Stimulated activated CD8-positive, alpha-beta memory T cell treated with anti-CD3 and anti-CD28 coated beads, Interleukin-15, amount 100 ng/mL, for 48 hours (primary cell): ENCODE measurements at places on chromosomes 4 and X.

DNA sequence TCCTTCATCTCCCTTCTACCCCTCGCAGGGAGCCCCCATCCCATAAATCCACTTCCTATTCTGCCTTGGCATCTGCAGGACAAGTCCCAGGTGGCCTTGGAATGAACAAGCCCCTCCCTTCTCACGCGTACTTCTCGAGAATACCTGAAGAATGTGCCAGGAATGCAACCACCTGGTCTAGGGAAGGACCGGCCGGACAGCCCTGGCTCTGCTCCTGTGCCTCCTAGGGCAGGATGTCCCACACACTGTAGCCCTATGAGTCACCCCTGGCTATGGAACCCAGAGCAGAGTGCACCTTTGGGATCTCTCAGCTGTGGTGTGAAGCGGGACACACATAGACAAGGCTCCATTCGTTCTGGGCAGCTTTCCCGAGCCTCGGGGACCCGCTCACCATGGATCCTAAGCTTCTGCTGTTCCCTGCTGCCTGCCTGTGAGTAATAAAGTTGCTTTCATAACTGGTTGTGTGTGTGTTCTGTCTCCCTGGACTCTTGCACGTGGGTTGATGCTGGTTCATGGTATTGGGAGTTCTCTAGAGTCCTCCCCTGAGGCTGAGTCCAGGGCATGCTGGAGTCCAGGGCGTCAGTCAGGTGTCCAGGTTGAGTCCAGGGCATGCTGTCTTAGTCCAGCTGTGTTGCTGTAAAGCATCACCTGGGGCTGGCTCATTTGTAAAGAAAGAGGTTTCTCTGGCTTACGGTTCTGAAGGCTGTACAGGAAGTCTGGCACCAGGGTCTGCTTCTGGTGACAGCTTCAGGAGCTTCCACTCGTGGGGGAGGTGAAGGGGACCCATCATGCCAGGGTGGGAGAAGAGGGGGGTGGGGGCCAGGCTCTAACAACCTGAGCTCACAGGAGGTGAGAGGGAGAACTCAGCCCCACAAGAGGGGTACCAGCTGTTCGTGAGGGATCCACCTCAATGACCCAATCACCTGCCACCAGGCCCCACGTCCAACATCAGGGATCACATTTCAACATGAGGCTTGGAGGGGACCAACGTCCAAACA, 7.4 kb upstream of the PDE6B start:
- no peak for DNase-seq

DNA sequence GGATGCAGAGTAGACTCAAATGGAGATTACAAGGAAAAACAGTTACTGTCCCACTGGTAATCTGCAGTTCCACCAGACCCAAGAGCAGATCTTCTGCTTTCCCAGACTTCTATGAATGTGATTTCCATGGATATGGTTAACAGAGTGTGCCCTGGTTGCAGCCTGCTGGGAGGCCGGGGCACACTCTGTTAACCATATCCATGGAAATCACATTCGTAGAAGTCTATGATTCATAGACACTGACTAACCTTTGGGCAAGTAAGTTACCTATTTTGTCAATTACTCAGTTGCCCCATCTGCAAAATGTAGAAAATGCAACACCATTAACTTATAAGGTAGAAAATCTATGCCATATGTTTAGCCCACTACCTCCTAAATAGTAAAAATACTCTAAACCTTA, 443.1 kb upstream of the PITX2 start:
- no peak for DNase-seq

DNA sequence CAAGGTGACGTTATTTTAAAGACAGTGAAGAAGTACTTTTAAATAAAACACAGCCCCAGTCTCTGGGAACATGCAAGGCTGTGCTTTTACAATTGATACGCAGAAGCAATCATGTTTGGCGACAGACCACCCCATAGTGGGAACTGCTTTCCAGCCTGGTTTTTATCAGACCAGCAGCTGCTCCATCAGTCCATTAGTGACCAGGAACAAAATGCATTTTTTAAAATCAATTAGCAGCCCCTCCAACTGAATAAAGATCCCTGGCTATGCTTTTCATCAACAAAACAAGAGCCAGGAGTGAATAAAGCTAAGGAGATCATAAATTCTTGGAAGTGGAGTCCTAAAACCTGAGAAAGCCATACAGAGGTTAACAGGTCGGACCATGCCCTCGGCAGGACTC, 153.0 kb upstream of the TENM3 start:
- no peak for DNase-seq

GRCh38 chrX:56366901-56367300, 134.7 kb downstream of the KLF8 start:
- no peak for DNase-seq

DNA sequence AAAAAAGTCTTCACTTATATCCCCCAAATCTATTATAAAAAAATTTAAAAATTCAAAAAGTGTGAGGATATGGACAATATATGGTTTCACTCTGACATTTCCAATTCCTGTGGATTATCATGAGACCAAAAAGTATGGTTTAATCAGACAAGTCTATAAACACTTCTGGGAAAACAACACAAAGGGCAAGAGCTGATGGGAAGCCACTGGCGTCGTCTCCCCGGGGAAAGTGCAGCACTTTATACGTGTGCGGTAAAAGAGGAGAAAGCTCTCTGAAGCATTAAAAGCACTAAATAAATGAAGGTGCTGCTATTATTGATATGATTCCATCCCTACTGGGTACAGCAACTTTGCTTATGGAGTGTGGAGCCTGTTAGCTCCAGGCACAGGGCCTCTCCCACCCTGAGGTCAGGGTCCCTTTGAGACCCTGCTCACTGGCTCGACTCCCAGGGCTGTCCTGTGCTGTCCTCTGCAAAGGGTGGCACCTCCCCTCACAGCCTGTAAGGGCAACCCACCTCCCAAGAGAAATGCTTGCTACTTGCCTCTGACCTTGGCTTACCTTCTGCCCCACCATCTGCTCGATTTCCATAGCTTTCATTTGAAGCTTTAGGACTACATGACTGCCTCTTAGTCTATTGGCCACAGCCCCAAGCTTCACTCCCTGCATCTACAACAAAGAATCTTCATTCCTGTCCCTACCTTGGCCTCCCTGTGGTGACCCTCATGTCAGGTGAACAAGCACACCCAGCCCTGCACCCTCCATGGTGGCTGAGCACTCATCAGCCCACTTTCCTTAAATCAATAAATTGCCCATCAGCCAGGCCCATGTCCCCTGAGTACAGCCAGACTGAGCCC, 248.6 kb downstream of the HNRNPD start:
- no peak for DNase-seq

GRCh38 chr4:137180349-137180748, 351.9 kb downstream of the PCDH18 start:
- DNase-seq: no peak

GRCh38 chr4:47109379-47109778, 78.0 kb downstream of the GABRB1 start:
- DNase-seq: no peak

GRCh38 chr4:47692691-47693090, 145.2 kb downstream of the CORIN start:
- DNase-seq: no peak

DNA sequence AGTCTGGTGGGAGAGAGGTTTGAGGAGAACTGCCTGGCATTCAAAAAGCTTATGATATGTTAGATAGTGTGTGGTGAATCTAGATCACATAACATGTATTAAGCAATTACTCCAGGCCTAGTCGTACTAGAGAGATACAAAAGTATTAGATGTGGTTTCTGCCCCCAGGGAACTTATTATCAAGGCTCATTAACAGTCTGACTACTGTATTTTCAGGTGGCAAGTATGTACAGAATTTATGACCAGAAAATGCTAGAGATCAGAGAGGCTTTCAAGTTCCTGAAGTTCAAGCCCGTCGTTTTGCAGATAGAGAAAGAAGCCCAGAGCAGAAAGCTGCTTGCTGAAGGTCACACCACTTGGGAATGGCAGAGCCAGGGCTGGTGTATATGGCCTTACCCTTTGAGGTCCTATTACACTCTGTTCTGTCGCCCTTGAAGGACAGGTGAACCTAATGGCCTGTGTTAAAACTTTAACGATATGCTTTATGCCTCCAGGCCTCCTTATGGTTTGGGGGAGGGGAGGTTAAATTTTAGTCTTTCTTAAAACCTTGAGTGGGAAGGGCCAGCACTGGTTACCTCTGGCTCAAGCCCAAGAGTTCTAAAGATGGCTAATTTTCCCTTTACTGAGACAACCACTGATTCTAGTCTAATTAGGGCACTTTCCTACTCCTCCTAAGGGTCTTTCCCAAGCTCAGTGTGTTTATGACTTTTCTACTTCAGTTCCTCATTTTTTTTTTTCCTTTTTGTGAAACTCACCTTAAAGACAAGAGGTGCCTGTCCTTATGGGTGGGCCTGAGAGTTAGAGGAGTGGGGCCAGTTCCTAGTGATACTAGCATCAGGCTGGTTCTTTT, 19.9 kb downstream of the TMEM164 start:
- DNase-seq: no peak

DNA sequence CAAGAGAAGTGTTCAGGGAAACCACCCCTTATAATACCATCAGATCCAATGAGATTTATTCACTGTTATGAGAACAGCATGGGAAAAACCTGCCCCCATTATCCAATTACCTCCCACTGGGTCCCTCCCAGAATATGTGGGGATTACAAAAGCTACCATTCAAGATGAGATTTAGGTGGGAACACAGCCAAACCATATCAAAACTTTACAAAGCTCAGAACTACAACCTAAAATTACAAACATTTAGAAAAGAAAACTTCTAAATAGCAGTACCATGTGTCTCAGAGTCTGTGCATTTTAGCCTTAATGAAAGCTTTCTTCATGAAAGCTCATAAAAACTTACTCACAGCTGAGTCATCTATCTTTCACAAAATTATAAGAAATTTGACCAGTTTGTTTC, 1442.8 kb upstream of the PCDH7 start:
- no peak for DNase-seq
